Stimulated activated CD4-positive, alpha-beta T cell treated with anti-CD3 and anti-CD28 coated beads, TNF-alpha, amount 100 ng/mL, for 1 hour (primary cell): ENCODE measurements at places on chromosomes 4 and X.

GRCh38 chr4:10639100-10639499 is 45.5 kb downstream of the CLNK start:
- DNase-seq: no peak

DNA sequence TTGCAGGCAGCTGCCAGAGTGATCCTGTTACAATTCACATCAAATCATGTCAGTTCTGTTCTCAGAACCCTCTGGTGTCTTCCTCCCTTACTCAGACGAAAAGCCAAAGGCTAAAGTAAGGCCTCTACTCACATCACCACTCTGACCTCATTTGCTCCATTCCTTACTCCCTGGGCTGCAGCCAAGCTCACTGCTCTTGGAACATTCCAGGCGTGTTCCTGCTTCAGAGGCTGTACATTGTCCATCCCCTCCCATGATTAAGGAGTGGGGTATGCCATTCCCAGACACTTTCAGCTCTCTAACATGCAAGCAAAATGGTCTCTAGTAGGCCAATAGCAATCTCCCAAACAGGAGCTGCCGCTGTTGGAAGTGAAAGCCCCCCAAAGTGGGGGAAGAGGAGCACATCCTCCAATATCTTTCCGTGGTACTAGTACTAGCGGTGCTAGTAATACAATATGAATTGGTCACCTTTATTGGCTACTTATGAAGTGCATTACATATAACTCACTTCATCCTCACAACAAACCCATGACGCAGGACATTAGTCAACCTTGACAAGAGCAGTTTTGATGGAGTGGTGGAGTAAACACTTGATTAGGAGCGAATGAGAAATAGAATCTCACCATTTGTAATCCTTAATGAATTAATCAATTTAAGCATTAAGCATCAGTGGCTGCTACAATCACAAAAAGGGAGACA is 15.0 kb downstream of the GAB3 start:
- DNase-seq: no peak

DNA sequence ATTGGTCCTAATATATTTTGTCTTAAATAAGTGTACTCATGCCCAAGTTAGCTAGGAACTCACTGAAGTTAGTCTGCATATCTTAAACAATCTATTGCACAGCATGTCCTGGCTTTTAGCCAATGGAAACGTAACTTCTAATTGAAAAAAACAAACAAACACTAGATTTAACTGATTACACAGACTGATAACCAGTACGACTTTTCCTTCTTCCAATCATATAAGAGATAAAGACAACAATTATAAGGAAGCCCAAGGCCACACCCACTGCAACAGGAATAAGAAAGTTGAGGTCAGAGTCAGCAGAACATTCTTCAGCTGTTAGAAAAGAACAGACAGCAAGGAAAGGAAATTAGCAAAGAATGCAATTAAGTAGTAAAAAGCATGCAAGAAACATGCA is 40.8 kb downstream of the LAMP2 start:
- DNase-seq: no peak

GRCh38 chr4:163681208-163681821 is 186.8 kb downstream of the TMA16 start:
- DNase-seq: no peak

DNA sequence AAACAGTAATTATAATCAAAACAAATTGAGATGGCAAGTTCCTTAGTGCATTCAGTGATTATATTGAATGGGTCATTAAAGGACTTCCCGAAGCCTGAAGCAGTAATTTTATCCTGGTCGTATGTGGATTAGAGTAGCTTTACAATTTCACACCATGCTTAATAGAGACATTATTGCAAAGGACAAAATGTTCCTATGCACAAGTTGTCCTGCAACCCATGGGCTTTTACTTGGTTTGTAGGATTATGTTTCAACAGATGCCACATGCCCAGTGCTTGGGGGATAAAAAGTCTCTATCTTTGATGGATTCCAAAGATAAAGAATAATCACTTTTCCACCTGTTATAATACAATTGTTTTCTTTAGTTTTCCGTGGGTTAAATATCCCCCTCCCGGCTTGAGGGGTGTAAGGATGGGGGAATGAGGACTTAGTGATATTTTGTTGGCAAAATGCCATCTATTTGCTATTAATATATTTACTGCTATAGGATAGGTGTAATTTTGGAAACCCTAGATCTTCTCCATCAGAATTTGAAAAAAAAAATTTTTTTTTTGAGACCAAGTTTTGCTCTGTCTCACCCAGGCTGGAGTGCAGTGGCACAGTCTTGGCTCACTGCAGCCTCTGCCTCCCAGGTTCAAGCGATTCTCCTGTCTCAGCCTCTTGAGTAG is 156.5 kb upstream of the ETNPPL start:
- no peak for DNase-seq

DNA sequence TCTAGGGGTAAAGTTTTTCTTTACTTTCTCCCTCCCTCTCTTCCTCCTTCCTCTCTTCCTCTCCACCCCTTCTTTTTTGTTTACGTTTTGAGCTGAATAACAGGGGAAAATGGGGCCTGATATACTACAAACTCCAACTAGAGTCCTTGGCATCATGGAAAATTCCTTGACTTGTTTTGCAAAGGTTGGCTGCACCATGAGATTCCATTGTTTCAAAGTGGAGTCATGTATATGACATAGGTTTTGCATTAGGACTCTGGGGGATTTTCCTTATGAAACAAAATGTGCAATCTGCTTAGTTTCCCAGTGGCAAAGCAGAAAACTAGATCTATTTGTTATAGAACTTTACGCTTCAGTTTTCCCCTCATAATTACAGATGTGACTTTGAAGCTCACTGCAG is 233.5 kb upstream of the PGRMC2 start:
- no peak for DNase-seq
